Cortex of kidney (tissue), 1 donor: ENCODE measurements at places on chromosomes 5 and 9.

DNA sequence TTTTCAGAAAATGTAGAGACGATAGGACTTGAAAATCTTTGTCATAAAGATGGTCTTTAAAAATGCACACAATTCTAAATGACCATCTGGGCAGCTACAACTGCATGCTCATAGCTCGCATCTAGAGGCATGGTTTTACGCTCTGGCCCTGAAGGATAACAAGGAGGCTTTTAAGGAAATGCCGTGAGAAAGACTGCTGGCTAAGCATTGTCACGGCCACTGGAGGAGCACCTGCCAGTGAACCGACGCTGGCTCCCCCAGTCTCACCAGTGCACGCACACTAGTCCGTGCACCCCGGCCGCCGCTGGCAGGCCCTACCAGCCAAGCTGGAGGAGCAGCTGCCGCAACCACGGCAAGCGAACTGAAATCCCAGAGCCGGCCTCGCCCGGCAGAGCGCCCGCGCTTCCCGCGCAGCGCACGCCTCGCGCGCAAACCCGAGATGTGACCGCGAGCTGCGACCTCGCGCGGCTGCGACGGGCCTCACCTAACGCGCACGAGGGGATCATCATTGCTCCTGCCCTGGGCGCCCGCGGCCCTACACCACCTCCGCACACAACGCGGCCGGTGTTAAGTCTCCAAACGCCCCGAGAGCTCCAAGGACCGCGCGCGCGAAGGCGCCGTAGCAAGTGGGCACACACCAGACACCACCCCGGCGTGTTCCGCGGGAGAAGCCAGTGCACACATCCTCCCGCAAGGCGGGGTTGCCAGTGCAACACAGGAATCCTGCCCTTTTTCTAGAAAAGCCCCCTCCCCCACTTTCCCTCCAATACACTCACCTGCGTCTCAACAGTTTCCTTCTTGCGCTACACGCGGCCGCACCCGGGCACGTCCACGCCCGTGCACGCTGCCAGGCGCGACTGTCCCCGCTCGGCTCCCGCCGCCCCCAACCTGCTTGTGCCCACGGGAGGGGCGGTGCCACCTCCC lies 5.3 kb downstream of the ELAVL2 start:
- DNase-seq = no peak

GRCh38 chr5:150211156-150212030 lies 21.5 kb downstream of the SLC6A7 start:
- DNase-seq = no peak

- no peak for DNase-seq
Measured at GRCh38 chr5:158616707-158617106, 483.0 kb downstream of the EBF1 start.

DNA sequence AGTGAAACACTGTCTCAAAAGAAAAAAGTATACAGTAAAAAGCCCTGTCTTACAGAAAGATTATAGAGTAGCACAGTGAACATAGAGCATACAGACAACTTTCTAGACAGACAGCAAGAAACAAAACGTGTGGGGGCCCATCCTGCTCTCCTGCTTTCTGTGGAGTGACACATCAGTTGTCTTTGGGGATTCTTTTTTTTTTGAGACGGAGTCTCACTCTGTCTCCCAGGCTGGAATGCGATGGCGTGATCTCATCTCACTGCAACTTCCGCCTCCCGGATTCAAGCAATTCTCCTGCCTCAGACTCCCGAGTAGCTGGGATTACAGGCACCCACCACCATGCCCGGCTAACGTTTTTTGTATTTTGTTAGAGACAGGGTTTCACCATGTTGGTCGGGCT lies 14.9 kb downstream of the CDHR2 start:
- no peak for DNase-seq

GRCh38 chr9:16619914-16620520 lies 250.5 kb downstream of the BNC2 start:
- DNase-seq = no peak
